ENCODE measurements at places on chromosomes 3 and 15.
A peak's percentile ranks its signal among the peaks of the same experiment; 100 is the strongest.

GRCh38 chr15:26394801-26395200, 378.1 kb downstream of the GABRB3 start:
- DNase-seq = no peak

DNA sequence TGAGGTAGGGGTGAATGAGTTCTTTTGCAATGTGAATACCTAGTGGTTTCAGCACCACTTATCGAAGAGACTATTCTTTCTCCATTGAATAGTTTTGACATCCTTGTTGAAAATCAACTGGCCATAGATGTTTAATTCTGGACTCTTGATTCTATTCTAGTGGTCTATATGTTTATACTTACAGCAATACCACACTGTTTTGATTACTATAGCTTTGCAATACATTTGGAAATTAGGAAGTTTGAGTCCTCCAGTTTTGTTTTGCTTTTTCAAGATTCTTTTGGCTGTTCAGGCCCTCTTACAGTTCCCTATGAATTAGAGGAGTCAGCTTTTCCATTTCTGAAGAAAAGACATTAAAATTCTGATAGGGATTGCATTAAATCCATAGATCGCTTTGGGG, 30.1 kb downstream of the MAP1A start:
- no peak for DNase-seq

GRCh38 chr3:180040966-180041365, 4.2 kb upstream of the PEX5L start:
- DNase-seq = no peak

DNA sequence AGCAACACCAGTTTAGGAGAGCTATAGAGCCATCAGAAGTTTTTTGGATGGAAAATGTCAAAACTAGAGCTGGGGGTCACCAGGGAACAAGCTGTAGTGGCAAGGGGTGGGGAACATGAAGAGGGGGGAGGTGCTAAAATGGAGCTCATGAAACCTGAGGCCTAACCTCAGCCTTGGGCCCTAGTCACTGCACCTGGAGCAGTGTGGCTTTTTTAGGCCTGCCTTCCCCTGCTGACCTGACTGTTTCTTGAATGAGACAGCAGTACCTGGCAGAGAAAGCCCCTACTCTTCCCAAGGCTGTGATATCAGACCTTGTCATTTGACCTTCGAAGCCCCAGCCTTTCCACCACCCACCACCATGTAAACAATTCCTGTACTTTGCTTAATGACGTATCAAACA, 383.5 kb downstream of the EPHB1 start:
- DNase-seq = no peak

GRCh38 chr3:104286645-104287044, 1080.1 kb upstream of the ALCAM start:
- no peak for DNase-seq

- peak; percentile 42 for DNase-seq
Measured at GRCh38 chr3:128426128-128426921, 40.4 kb downstream of the DNAJB8 start.

GRCh38 chr3:71485896-71486295, 97.6 kb downstream of the FOXP1 start:
- DNase-seq = no peak

DNA sequence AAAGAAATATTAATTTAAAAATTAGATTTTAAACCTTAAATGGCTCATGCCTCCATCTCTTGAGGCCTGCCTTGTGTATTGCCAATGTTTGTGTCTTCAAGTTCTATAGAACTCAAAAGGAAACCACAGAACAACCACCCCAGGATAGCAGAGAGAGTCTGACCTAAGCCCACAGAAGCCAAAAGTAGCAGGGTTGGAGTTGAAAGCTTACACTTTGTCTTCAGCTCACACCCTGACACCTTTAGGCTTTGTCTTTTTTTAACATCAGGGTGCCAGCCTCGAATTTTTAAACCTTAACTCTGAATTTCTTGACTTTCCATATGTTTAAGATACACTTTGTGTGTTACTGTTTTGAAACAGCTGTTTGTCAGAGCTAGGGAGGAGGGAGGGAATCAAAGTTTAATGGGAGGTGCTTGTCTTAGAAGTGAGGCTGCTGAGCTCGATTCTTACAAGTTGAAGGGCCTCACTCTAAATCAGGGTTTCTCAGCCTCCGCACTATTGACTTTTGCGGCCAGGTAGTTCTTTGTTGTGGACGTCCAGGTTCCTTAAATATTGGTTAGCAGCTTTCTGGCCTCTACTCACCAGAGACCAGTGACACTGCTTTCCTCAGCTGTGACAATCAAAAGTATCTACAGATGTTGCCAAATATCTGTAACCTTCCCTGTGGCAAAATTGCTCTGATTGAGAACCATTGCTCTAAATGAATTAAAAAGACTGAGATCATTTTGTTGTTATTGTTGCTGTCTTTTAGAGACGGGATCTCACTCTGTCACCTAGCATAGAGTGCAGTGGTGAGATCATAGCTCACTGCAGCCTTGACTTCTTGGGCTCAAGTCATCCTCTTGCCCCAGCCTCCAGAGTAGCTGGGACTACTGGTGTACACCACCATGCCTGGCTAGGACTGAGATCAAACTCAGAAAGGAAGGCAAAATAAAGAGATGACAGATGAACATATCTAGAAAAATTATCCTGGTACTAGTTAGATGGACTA, 139.2 kb upstream of the EOMES start:
- DNase-seq = peak; percentile 27

DNA sequence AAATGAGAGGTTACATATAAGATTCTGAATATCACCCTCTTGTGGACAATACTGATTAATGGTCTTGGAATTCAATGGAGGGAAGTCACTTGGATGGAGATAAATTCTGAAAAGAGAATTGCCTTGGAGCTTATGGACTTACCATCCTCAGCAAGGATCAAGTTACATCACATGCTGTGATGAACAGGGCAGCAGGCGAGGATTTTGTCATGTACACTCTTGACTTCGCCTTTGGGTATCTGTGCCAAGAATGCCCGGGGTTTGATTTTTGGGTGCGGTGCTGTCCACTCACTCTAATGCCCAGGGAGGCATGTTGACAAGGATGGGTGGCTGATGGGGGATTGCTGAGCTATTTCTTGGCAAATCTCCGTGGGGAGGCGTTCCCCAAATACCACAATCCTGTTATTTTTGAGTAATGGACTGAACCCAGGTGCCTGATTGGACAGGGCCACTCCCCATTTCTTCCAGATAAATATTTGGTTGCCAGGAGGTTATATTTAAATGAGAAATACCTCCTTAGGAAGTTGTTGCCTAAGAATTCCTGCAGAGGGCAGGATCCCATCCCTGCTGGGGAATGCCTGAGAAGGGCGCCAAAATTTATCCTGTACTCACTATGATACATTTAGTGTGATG, 96.3 kb downstream of the TPRG1 start:
- no peak for DNase-seq

GRCh38 chr3:64349551-64349950, 124.3 kb upstream of the PRICKLE2 start:
- no peak for DNase-seq

DNA sequence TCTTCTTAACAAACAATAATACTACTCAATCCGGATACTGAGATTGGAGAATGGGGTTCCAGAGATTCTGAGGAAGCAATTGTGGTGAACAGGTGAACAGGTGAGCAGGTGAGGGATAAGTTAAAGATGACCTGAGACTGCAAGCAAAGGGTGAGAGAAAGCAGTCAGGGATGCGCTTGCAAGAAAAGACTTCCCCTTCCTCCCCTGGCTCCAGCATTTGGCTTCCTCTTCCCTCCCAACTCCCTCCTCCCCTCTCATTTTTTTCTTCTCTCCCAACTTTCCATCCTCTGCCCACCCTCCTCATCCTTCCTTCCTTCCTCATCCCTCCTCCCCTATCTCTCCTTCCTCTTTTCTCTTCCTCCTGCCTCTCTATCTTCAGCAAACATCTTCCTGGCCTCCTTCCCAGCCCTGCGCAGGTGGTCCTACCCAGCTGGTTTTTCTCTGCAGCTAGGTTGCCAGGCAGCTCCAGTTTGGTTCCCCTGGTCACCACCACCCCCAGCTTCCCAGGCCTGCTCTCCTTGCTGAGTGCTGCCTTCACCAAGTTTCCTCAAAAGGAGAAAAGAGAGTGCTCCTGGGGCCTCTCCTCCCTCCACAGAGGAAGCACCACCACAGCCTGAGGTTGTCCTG, 10.4 kb upstream of the VIPR1 start:
- no peak for DNase-seq

DNA sequence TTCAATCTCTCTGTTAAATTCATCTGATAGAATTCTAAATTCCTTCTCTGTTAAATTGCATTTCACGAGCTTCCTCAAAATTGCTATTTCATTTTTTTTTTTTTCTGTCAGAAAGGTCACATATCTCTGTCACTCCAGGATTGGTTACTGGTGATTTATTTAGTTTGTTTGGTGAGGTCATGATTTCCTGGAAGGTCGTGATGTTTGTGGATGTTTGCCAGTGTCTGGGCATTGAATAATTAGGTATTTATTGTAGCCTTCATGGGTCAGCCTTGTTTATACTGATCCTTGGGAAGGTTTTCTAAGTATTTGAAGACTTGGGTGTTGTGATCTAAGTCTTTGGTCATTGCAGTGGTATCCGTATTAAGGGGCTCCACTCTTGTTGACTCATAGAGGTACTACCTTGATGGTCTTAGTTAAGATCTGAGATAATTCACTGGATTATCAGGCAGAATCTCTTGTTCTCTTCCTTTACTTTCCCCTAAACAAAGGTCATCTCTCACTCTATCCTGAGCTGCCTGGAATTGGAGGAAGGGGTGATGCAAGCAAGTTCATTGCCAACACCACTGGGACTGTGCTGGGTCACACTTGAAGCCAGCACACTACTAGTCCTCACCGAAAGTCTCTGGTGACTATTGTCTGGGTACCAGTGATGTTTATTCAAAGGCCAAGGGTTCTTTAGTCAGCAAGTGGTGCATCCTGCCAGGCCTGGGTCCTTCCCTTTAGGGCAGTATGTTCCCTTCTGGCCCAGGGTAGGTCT, 231.1 kb downstream of the GBE1 start:
- DNase-seq = no peak

GRCh38 chr3:127820221-127820825, 2.0 kb downstream of the MGLL start:
- DNase-seq = no peak

DNA sequence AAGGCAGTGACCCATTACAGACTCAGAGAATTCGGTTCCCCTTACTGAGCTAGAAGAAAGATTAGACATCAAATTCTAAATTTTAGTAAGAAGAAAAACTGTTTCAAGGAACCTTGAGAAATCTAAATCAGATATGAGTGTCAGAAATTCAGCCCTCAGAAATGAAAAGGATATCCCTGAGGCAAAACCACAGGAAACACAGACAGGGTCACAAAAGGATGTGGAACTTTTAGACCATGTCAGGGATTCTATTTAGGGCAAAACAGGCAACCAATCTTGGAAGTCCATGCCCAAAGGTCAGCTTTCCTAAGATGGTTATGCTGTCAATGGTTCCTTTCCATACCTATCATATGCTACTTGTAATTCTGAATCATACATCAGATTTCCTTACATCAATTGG, 31.6 kb downstream of the SHOX2 start:
- DNase-seq = no peak

GRCh38 chr3:141129541-141130011, 78.4 kb downstream of the SPSB4 start:
- DNase-seq = no peak

DNA sequence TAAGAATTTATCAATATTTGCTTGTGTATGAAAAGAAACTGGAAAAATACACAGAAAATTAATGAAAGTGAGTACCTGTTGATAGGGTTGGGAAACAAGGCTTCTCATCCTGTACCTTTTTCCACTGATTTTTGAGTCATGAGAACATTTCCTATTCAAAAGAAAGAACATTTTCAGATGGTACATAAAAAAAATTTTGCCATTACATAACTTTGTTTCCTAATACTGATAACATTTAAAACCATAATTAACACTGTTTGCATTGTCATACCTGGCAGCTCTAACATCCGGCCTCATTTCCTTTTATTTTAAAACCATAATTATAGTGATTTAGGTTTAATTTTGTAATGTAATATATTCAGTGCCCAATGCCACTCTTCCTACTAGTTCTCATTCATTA, 11.7 kb downstream of the NKTR start:
- DNase-seq = no peak

DNA sequence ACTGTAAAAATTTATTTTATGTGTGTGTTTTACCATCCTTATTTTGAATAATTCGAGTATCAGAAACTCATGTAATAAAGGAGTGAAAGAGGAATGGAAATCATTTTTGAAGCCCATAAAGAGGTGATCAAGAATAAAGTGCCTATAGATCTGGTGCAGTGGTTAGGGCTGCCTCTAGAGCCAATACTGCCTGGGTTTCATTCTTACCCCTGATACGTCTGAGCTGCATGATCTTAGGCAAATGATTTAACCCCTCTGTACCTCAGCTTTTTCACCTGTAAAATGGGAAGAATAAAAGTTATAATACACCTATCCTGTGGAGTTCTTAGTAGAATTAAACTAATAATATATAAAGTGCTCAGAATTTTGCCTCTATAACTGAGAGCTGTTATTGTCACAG, 30.4 kb downstream of the EFHB start:
- no peak for DNase-seq

DNA sequence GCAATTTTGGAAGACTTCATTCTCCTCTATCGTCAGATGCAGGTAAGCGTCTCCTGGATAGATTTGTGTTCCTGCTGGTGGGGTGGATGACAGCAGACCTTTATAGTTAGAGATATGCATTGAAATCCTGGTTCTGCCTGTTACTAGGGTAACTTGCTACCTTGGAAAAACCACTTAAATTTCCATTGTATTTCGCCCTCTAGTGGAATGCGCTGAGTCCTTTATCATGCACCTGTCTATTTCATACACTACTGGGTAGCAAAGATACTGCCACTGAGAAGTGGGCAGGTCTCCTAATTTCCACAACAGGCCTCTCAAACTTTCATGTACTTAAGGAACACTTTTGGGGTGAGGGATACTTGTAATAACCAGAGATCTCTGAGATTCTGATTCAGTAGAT, 209.5 kb upstream of the SUCLG2 start:
- DNase-seq = no peak

DNA sequence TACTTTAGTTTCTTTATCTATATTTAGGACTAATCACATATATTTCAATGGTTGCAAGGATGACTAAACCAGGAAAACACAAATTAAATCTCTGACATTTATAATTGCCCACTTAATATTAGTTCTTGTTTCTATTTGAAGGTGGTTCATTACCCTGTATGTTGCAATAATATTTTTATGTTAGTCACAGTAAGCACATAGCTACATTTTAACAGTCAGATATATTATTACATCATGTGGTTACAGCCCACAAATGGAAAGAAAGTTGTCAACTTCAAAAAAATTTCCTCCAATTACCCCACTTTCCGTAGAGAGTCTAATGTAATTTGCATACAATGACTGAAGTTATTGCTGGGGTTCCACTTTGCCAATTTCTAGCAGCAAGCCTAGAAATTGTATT, 114.6 kb downstream of the TUSC7 start:
- DNase-seq = no peak

GRCh38 chr3:47504113-47504512, 9.4 kb downstream of the ELP6 start:
- DNase-seq = no peak

DNA sequence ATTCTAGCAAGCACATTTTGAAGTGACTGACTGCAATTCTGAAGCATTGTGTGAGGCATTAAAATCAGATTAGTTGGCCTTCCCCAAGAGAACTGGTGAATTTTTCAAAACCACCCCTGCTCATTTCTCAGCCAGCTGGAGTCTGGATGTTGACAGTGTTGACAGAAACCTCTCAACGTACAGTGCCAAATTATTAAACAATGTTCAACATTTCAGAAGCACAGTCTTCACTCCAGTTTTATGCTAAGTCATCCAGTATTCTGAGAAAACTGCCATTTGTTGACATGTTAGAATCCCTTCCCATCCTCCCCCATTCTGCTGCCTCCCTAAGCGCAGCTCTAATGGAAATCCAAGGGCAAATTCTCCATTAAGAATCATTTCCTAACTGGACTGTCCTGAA, 369.3 kb upstream of the TRIM42 start:
- DNase-seq = no peak

GRCh38 chr15:89858661-89859458, 34.9 kb downstream of the AP3S2 start:
- no peak for DNase-seq
